ENCODE measurements at places on chromosomes 5 and 9. TPM values are rescaled to one million over a fixed set of nuclear protein-coding genes. Genes with fewer than 3 reads are reported as not detected.

GRCh38 chr5:143694357-143694756, 117.6 kb upstream of the HMHB1 start:
- DNase-seq = no peak

- DNase-seq = no peak
These were observed 634.4 kb upstream of the WWC1 start for GRCh38 chr5:167657016-167657415.

DNA sequence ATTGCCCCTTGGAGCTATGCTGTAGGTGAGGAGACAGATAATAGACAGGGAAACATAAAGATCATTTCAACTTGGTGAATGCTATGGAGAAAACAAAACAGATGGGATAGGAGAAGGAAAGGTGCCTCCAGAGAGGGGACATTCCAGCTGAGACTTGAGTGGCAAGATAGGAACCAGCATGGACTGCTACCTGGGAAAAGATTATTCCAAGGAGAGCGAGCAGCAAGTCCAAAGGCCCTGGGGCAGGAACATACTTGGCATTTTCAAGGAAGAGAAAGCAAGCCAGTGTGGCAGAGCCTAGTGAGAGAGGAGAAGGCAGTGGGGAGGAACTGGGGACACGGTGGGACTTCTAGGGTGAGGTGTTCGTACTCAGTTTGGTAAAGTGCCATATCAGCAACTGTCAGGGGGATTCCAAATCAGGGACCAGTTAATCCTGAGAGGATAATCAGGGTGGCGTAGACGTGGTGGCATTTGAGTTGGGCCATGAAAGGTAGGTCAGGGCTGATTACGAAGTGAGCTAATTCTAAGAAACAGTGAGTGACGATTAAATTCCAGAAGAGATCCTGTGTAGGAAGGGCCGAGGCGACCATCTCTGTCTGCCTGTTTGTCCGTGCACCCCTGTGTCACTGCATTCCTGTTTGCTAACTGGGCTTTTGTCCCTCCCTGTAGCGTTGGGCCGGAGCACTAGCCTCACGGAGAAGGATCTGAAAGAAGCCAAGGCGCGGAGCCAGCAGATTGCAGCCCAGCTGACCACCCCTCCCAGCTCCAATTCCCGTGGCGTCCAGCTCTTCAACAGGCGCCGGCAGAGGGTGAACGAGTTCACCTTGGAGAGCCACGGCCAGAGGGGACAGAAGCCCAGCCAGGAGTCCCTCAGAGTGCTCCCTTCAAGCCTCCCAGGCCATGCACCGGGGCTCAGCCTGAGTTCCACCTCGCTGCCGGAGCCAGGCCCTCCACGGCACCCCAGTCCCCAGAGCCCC, 7.1 kb downstream of the SYNPO start:
- no peak for DNase-seq

DNA sequence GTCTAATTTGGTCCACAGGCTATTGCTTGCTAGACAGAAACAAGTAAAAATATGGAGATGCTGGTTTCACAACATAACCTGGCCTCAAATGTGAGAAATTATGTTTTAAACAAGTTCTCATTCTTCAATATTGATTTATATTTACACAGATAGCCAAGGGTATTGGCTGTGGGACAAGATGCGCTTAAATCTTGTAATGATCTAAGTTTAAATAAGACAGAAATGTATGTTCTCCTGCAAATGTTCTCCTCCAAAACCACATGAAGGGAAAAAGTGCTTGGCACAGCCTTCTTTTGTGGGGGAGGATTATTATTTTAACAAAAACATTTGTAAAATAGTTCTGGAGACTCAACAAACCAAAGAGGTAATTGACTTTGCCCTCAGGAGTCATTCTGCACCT, 356.0 kb downstream of the DMAC1 start:
- no peak for DNase-seq

DNA sequence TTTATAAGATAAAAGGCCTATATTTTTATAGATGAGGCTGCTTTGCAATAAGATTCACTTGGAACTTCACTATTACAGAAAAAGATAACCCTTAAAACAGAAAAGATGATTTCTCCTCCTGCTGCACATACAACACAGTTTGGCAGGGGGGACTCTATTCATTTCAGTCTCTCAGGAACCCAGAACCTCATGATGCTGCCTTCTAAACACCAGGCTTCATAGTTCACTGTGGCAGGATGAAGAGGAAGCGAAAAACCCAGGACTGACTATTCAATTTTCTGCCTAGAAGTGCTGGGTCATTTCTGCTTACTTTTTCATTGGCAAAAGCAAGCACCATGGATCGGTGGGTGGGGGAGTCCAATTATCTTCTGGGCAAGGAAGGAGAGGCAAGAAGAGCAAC, 179.5 kb downstream of the NTRK2 start:
- no peak for DNase-seq

DNA sequence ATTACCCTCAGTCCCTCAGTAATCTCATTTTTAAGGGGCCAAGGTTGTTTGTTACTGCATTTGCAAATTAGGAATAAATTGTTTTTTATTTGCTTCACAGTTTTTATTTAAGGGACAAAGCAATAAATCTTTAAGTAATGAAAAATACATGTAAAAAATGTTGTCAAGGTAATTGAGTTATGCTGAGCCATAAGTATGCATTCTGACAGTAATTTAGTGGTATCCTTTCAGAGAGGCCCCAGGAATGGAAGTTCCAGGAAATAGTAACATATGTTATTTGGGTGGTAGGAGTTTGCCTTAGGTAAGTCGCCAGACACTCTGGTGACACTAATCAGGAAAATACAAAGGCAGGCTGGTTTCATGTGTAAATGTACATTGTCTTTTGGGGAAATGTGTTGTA, 1787.9 kb upstream of the WWC1 start:
- no peak for DNase-seq

Gene PLPPR1
- total RNA-seq = not detected

Gene ARL14EPL
- total RNA-seq = not detected

Gene PAPPA
- not detected for total RNA-seq

Data from activated naive CD8-positive, alpha-beta T cell treated with anti-CD3 and anti-CD28 coated beads, Interleukin-2, amount 10 ng/mL, durations not matched to agents 7 days and 5 days (primary cell).